ENCODE measurements at places on chromosomes 6 and 20.

- DNase-seq, result no peak
These were observed 192.7 kb downstream of the ARHGAP18 start for GRCh38 chr6:129517288-129517687.

- DNase-seq, result no peak
These were observed 41.6 kb upstream of the SYNCRIP start for GRCh38 chr6:85684133-85684808.

DNA sequence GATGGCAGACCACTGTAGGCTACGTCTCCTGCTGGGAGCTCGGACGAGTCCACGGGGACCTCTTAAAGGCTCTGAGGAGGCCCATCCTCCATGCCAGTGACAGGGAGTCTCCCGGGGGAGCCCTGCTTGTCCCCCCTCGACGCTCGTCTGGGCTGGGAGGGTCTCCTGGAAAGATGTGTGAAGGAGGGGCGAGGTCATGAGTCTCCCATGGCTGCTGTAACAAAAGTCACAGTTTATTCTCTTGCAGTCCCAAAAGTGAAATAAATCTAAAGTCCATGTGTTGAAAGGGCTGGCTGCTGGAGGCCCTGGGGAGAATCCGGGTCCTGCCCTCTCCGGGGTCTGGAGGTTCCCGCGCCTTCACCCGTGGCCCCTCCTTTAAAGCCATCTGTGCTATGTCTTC lies 67.1 kb upstream of the GATA5 start:
- DNase-seq, result no peak

DNA sequence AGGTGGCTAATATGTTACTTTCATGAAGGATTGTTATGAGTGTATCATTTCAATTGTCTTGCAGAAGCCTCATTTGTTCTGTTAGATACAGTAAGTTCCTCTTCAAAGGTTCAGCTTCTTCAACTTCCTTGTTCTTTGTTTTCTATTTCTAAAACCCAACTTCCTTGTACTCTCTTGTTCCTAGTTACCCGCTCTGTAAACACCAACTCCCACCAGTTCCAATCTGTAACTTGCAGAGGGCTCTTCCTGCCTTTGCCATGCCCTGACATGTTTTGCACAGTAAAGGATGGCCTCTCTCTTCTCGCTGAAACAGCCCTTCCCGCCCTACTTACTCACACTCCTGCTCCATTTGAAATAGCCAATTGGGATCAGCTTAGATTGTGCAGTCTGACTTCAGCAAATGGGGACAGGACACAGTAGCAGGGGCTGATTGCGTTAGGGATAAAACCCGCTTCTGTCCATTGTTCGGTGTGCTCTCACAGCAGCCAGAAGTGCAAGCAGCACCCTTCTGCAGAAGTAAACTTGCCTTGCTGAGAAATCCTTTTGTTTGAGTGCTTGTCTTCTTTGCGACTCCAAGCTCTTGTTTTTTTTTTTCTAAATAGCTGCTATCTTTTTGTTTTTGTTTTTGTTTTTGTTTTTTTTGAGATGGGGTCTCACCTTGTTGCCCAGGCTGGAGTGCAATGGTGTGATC lies 45.9 kb upstream of the POU5F1 start:
- no peak for DNase-seq

DNA sequence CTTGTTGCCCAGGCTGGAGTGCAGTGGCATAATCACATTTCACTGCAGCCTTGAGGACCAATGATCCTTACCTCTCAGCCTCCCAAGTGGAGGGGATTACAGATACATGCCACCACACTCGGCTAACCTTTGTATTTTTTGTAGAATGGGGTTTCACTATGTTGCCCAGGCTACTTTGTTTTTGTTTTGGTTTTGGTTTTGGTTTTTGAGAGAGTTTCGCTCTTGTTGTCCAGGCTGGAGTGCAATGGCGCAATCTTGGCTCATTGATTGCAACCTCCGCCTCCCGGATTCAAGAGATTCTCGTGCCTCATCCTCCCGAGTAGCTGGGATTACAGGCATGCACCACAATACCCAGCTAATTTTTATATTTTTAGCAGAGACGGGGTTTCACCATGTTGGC lies 105.5 kb downstream of the BMP7 start:
- no peak for DNase-seq

- no peak for DNase-seq
These were observed 69.7 kb downstream of the SAMD3 start for GRCh38 chr6:130152908-130153510.

DNA sequence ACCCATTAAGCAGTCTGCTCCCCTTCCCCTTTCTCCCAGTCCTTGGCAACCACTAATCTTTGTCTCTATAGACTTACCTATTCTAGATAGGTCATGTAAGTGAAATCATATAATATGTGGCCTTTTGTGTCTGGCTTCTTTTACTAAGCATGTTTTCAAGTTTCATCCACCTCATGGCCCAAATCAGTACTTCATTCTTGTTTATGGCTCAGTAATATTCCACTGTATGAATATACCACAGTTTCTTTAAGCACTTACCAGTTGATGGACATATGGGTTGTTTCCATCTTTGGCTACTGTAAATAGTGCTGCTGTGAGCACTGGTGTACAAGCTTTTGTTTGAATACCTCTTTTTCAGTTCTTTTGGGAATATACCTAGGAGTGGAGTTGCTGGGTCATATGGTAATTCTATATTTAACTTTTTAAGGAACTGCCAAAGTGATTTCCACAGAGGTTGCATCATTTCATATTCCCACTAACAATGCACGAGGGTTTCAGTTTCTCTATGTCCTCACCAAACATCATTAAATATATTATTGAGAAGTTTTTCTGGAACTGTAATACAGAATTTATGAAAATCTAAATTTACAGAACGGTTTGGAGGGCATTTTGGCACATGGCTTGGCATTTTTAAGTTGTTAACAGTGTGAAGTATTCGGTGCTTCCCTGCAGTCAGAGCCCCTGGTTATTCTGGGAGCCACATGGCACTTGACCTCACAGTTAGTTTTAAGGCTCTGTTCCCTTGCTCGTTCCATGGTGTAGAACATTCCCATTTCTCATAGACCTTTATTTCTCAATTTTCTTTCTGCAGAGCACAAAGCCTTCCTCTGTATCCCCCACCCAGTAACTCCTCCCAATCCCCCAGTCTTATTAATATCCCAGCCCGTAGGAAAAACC lies 27.0 kb upstream of the DTNBP1 start:
- DNase-seq, result no peak

DNA sequence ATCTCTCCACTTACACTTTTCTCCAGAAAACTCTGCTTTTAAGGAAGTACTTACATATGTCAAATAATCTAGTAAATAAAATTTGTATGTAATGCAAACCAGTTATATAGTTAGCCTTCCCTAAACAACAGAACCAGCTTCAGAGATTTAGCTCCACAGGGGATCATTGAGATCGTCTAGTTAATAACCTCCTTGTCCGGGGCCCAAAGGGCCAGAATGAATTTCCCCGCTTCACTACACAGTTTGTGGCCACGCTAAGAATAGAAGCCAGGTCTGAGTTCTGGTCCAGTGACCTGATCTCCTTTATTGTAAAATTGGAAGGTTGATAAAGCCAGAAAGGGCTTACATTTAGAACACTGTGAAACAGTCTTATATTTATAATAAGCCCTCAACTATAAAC lies 245.2 kb downstream of the TPBG start:
- DNase-seq, result no peak

DNA sequence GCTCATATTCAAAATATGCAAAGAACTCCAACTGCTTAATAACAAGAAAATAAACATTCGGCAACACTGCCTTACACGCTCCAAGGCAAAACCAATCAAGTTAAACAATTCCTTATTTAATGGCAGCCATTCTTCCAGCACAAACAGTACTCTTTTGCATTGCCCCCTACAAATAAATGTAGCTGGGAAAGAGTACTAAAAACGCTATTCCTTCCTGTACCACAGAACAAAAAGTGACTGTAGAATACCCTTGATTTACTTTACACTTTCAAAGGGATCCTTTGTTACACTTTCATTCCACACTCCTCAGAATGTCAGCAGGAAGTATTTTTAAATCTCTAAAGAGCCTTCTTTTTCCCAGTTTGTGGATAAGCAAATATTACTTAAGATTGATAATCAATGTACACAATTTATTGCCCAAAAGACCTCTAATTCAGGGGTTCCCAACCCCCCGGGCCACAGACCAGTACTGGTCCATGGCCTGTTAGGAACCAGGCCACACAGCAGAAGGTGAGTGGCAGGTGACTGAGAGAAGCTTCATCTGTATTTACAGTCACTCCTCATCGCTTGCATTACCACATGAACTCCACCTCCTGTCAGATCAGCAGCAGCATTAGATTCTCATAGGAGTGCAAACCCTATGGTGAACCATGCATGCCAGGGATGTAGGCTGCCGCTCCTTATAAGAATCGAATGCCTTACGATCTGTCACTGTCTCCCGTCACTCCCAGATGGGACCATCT lies 51.6 kb downstream of the MBOAT1 start:
- no peak for DNase-seq

GRCh38 chr6:57261926-57262325 lies 39.8 kb upstream of the RAB23 start:
- no peak for DNase-seq

DNA sequence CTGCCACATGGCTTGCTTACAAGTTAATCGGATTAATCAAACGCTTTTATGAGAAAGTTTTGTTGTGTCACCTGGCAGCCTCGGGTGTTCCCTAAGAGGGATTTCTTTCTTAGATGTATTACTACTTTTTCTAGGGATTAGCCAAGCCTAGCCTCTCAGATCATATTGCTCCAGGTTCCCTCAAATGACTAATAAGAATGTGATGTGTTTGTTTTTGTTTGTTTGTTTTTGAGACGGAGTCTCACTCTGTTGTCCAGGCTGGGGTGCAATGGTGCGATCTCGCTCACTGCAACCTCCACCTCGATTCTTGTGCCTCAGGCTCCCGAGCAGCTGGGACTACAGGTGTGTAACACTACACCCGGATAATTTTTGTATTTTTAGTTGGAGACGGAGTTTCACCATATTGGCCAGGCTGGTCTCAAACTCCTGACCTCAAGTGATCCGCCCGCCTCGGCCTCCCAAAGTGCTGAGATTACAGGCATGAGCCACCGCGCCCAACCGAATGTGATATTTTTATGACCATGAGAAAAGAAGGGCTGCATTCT lies 977 bp downstream of the HMGN4 start:
- no peak for DNase-seq

DNA sequence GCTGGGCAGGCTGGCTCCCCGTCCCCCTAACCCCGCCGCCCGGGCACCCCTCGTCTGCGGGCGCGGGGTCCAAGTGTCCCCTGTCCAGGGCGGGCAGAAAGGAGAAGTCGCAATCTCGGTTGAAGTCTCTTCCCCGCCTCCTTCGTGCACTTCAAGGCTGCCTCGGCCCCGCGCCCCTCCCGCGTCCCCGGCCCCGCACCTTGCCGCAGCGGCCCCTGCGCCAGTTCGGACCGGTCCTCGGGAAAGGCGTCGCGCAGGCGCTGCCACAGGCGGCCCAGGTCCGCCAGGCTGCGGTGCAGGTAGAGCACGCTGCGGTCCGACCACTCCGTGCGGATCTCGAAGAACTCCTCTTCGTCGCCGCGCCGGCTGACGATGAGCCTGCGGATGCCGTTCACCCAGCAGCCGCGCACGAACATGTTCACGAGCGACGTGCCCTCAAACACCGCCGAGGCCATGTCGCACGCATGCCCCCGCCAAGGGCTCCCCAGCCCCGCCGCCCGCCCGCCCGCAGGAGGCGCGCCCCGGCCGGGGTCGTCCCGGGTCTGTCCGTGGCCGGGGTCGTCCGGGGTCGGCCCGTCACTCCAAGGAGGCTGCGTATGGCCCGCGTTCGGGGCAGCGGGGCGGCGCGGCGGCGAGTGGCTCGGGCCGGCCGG lies at the start of gene PXDC1:
TSS of gene PXDC1 (minus strand) at position 637 of the 653 bp plus-strand sequence. CDS start at position 455, 182 bp downstream.
- no peak for DNase-seq

DNA sequence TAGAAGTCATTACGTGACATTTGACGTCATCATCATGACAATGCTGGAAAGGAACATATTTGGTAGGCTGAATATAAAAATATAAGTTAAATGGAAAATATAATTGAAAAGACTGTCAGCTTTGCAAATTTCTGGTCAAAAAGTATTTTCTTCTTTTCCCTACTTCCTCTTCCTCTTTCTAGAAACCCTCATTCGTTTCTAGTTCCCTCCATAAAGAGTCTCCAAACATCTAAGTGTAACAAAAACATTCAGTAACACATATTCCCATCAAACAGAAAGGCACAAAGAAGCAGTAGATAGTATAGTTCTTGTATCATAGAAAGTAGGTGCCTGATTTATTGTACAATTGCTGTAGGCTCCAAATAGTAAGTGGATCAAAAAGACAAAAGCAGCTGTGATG lies 150.8 kb upstream of the FAM83B start:
- DNase-seq, result no peak

DNA sequence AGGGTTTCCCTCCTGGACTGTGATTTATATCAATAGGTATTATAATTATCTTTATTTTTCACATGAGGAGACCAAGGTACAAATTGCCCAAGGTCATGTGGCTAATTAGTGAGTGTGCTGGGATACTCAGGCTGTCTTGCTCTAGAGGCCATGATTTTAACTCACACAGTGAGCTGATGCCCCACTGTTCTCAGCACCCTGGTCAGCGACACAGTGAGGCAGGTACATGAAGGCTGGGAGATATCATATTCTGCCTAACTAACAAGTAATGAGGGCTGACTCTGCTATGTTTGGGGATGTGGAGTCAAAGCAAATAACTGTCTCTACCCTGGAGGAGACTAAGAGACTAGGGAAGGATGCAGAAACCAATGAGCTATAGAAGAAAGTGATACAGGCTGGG lies 501.1 kb downstream of the PTPRT start:
- no peak for DNase-seq

DNA sequence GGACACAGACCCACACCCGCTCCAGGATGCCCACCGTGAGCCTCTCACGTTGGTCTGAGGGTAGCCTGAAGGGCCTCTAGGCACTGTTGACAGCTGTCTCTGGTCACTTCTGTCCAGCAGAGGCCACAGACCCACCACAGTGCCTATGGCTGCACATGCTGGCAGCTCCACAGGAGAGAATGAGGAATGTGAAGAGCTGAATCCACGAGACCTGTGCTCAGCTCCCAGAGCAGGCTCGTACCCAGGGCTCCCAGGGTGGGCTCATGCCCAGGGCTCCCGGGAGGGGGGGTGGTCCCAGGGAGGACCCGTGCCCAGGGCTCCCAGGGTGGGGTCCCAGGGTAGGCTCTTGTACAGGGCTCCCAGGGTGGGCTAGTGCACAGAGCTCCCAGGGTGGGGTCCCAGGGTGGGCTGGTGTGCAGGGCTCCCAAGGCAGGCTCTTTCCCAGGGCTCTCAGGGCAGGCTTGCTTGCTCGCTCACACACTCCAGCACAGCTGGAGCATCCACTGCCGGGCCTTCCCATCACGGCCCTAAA lies 201.0 kb downstream of the SYNDIG1 start:
- no peak for DNase-seq

Measured in brain pericyte (primary cell).